Activated CD8-positive, alpha-beta memory T cell treated with anti-CD3 and anti-CD28 coated beads for 1 hour (primary cell): ENCODE measurements at places on chromosomes 7 and 10.

DNA sequence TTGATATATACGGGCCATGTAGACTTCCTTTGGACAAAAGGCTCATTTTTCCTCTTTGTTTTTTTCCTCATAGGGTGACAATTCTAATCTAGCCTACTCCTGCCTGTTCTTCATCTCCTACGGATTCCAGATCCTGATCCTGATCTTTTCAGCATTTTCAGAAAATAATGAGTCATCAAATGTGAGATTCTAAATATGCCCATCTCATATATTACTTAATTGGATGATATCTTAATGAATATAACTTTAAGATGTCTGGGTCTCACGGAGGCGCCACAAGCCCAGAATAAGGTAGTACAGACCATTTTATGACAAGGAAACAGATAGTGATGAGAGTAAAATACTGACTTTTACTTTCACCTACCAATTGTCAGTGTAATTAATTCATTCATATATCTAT is 11.4 kb downstream of the ABCC2 start:
- no peak for DNase-seq

- no peak for DNase-seq
These were observed 4.2 kb downstream of the KIFBP start for GRCh38 chr10:68992636-68993440.

- no peak for DNase-seq
These were observed 15.4 kb downstream of the WDFY4 start for GRCh38 chr10:48700071-48700470.

- no peak for DNase-seq
These were observed 299.1 kb downstream of the LHFPL3 start for GRCh38 chr7:104627516-104627915.
